NCI-H2081 (cell line): ENCODE measurements at places on chromosomes 6 and 20.

DNA sequence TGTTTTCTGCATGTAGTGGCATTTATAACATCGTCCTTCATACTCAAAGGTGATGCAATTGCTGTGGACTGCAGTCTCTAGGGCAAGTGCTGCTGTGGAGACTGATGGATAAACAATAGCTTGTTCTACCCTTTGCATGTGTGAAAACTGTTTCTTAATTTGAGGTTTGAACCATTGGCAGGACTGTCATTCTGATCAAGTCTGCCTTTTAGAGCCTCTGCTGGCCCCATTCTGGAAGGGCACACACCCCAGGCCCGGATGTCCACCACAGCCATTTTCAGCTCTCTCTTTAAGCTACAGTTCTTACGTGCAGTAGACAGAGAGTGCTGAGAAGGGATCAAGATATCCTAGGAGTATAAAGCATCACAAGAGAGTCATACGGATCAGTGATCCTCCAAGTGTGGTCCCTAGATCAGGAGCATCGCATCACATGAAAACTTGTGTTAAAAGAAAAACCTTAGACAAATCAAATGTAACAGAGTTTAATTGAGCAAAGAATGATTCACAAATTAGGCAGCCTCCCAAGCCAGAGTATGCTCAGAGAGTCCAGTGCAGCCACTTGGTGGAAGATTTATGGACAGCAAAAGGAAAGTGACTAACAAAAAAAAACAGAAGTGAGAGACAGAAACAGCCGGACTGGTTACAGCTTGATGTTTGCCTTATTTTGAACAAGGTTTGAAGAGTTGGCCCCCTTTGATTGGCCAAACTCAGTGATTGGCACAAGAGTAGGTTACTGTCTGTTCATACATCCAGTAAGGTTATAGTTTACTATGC lies 52.0 kb downstream of the FRK start:
- no peak for DNase-seq

DNA sequence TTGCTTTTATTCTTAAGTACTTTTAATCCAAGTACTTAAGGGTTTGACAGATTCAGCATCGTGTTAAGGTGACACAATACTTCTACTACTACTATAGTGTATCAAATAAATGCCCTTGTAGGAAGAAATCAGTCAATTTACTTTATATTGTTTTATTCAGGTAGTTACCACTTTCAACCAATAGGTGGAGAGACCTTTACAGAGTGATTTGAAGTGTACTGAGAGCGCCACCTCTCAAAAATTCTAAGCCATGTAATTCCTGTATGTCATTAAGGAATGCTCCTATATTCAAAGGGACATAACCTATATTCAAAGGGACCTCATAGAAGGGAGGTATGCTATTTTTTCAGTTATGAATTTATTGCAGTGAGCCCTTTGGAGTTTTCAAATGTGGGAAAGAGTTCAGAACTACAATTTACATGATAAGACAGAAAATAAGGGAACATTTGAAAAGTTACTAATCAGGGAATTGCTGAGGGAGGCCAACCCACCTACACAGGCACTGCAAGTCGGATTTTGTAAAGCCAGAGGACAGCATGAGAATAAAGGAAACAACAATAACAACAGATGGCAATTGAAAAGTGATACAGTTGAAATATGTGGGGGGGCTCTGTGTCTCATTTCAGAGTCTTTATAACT lies 955.6 kb downstream of the TBC1D32 start:
- DNase-seq = peak; percentile 17

DNA sequence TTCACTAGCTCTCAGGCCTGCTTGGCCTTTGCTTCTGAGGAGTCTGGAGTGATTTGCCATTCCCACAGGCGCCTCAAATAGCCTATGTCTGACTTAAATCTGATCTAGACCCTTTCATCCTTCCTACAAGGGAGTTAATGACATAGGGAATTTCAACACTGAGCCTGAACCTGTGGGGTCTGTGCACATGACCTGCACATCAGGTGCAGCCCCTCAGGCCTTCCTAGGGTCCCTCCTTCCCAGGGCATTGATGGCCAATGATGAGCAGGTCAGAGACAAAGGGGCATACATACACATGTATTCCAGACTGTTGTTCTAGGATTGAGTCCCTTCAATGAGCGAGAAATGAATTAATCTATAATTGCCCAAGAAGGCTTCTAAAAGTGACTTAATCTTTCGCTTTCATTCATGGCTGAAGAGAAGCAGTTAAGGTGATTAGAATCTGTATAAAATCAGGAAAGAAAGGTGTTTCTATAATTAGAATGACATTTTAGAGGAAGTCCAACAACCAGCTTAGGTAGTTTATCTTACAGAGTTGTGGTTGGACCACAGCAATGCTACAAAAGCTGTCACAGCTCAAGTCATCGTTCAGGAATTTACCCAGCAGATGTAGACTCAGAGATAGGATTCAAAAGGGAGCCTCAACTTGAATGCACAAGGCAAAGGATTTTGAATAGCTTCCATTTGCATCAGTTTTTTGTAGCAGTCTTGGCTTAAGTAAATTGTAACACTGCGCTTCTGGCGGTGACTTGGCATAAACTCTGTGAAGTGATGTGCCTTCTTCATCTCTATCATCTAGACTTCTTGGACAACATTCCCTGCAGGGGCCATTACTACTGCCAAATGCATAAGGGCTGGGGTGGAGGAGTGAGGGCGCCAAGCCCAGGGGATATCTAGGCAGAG lies 27.0 kb upstream of the TBC1D7 start:
- DNase-seq = no peak

DNA sequence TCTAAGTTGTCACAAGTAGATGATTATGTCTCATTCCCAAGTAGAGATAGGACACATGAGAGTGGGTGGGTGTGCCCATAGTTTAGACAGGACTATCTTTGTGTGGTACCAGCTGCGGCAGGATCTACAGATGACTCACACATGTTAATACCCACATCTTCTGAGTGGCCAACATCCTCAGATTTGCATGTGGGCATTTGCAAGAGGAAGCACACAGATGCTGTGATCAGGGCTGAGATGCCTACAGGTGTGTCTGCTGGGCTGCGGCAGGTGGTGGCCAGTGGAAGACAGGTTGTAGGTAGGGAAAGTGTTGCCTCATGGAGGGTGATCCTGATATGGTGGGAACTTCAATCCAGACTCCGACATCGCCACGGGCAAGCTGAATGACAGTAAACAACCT lies 50.8 kb downstream of the UTRN start:
- no peak for DNase-seq

- no peak for DNase-seq
Measured at GRCh38 chr20:5663396-5663795, 86.8 kb upstream of the SHLD1 start.

- DNase-seq = no peak
Measured at GRCh38 chr6:25874118-25874517, at the start of gene SLC17A3. SLC17A3 (minus strand) TSS chr6:25874243; CDS start chr6:25868387, 5,856 bp downstream.

DNA sequence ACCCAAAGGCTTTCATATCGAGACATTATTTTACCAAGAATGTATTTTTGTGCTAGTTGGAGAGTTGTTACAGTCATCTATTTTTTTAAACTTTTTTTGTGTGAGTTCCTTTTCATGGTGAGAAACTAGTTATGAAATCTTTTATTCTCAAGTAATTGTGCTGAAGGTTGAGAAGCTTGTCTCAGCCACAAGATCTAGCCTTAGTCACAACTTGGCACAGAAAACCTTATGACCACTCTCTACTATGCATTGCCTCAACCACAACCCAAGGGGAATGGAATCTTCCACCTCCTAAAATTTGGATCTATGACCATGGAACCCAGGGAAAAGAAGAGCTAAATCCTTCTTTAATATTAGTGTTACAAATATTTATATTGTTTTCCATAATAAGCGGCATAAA lies 58.5 kb downstream of the HS3ST5 start:
- DNase-seq = no peak

DNA sequence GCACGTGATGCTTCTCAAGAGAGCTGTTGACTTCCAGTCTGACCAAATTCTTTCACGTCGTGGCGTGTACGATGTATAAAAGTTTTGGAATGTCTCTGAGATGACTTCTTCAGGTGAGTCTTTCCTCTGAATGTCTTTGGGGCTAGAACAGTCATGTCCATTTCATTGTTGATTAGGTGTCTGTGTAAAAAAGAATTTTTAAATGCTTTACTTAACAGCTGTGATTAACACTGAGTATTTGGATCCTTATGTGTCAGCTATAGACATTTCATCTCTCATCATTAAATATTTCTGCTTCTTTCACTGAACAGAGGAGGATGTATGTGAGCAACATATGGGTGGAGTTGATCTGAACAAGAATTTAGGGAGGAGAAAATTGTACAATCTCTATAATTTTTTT lies 29.3 kb upstream of the KIF13A start:
- DNase-seq = no peak

GRCh38 chr20:10404023-10404628 lies 29.9 kb downstream of the MKKS start:
- DNase-seq = no peak

GRCh38 chr6:146857180-146857979 lies 258.6 kb downstream of the ADGB start:
- DNase-seq = peak; percentile 74

- DNase-seq = peak; percentile 19
Measured at GRCh38 chr20:41617059-41617901, 897 bp downstream of the CHD6 start.

DNA sequence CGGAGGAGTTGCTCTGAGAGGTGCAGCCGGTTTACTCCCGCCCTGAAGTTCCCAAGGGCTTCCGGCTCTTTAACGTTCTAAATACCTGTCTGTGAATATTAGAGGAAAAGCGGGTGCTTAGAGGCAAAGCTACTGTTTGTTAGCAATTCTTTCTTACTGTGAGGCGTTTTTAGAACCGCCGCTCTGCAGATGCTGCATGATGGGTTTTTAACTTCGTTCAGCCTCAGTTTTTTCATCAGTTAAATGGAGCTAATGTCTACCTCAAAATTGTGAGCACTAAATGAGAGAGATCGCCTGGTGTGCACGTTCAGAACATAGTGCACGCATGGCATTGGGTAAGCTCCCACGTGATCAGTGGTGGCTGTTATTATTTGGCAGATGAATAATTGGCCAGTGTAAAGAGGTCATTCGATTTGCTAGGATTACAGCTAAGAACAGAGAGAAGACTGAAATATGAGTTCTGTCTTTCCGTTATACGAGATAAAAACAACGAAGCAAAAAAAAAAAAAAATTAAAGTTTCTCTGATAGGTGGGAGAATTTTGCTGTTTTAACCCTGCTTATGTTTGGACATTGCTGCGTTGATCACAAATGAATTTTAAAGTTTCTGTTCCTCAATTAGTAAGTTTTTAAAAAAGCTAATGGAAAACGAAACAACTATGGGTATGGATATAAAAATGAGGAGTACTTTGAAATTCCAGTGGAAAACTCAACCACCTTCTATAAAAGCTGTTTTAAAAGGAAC lies 660 bp upstream of the TFB1M start:
- peak; percentile 87 for DNase-seq

DNA sequence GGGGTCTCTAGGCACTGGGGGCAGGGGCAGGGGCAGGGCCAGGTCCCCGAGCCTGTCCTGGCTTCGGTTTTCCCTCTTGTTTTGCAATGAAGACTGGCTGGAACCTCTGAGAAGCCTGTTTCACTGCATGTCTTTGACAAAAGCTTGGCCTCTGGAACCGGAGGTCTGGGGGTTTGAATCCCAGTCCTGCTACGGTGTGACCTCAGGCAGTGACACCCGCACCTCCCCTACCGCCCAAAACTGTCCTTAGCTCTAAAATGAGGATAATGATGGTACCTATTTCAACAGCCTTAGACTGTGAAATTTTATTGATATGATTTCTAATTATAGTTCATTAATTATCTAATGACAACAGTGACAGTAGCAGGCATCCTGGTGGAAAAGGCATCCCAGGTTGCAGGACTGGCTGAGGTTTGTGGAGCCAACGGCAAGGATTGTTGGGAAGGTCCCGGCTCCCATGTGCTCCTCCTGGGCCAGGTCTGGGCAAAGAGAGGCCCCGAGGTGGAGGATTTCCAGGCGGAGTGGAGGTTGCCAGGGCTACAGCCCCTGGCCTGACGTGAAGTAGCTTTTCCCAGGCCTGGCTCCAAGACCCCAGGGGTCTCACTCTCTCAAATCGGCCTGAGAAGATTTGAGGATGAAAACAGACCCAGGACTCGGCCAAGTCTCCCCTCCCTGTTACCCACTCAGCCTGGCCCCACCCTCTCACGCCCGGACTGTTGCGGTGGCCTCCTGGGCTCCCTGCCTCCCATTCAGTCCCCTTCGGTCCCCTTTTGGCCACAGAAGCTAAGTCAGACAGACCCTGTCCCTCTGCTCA lies 57.9 kb downstream of the SNAI1 start:
- DNase-seq = no peak

- no peak for DNase-seq
Measured at GRCh38 chr6:1504465-1504864, 105.2 kb upstream of the FOXC1 start.

GRCh38 chr20:6711951-6712649 lies 55.4 kb upstream of the BMP2 start:
- no peak for DNase-seq

GRCh38 chr20:45959956-45960630 lies 11.9 kb downstream of the ZNF335 start:
- DNase-seq = no peak

GRCh38 chr6:42354702-42355101 lies 97.0 kb downstream of the TRERF1 start:
- no peak for DNase-seq

- DNase-seq = no peak
Measured at GRCh38 chr6:41274256-41274655, 12.2 kb downstream of the TREM1 start.

- peak; percentile 25 for DNase-seq
Measured at GRCh38 chr6:43758617-43759050, 11.4 kb upstream of the VEGFA start.

- DNase-seq = no peak
Measured at GRCh38 chr6:87881342-87881895, 166.2 kb upstream of the SPACA1 start.

DNA sequence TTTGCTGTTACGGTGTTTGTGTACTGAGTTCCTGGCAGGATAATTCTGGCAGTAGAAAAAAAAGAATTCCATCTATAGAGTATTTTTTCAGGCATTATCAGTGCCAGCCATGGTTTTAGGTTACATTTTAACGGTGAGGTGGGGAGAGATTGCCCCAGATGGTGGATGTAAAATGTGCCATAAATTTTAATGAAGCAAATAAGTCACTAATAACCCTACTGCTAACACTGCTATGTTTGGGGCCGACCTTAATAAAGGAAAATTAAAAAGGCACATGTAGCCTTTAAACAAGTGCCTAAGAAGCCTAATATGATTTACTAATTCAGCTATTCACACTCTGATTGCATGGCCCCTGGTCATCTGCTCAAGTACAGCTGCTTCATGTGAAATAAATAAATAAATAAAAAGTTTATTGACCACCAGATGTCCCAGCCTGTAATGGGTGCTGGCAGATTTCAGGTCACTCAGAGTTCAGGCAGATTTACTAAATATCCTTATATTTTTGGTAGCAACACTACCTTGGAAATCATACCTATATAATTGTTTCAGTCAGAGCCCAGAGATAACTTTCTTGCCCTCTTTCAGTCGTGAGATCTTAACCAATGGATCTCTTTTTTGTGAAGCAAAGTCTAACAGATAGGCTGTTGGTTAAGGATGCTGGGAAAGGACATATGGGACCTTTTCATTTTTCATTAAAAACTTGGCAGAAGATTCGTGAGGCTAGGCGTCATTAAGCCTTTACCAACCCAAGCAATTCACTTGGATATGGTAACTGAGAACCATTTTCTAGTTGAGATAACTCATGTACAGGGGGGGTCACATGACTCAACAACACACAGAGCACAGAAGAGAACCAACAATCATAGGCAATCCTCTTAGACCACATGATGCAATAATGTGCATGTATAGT lies 495.0 kb upstream of the NRSN1 start:
- peak; percentile 39 for DNase-seq

GRCh38 chr6:160400446-160400845 lies 52.3 kb downstream of the SLC22A3 start:
- DNase-seq = no peak
